ENCODE measurements at places on chromosomes 6 and 20. TPM values are rescaled to one million over a fixed set of nuclear protein-coding genes. Genes with fewer than 3 reads are reported as not detected.
A peak's percentile ranks its signal among the peaks of the same experiment; 100 is the strongest.

DNA sequence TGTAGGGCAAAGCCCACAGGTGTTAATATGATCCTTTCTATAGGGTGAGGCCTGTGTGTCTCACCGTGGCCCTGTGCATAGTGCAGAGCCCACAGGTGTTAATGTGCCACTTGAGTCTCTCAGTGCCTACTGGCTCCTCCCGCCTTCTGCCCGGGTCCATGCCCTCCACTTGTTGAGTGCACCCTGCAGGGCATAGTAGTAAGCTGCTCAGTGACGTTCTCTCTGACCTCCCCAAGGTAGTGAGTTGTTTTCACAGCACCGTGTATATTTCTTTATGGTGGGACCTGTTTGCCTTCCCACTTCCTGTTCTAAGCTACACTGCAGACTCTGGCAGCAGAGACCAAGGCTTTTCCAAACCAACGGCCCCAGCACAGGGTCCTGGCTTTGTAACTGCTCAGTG lies 64.5 kb upstream of the SLC22A1 start:
- DNase-seq, result no peak
- no peaks in the 10 kb centered on the region for H3K4me1 ChIP-seq
- no peak overlapping the region for H3K4me3 ChIP-seq
- H3K27me3 ChIP-seq, result no peaks in the 10 kb centered on the region
- no peak overlapping the region for H3K27ac ChIP-seq
- H3K36me3 ChIP-seq, result peaks cover 86% of the 10 kb centered on the region

C6orf120 gene
- 34.0 TPM for total RNA-seq

BHLHE23 gene
- not detected for total RNA-seq

GRCh38 chr20:57656252-57656820 lies 36.1 kb upstream of the ZBP1 start:
- no peaks in the 10 kb centered on the region for H3K27me3 ChIP-seq
- no peak overlapping the region for H3K27ac ChIP-seq
- peak; percentile 32 for DNase-seq

SCGN gene
- not detected for total RNA-seq

CNBD2 gene
- total RNA-seq, result 3.6 TPM

ARFGEF3 gene
- not detected for total RNA-seq

DNA sequence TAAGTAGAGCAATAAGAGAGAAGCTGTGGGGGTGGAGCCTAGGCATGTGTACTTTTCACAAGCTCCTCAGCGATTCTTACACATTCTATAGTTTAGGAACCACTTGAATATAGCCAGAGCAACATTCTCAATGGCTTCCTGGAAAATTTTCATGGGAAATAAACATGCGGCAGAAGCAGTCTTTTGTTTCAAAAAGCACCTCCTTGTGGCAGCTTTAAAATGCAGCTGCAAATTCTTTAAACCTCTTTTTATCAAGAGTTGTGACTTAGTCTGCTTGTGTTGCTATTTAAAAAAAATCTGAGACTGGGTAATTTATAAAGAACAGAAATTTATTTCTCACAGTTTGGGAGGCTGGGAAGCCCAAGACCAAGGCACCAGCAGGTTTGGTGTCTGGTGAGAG lies 23.8 kb downstream of the NKX2-2 start:
- no peak for DNase-seq
- H3K36me3 ChIP-seq, result no peaks in the 10 kb centered on the region
- H3K4me1 ChIP-seq, result no peaks in the 10 kb centered on the region
- no peaks in the 10 kb centered on the region for H3K27me3 ChIP-seq
- H3K4me3 ChIP-seq, result no peak overlapping the region
- no peak overlapping the region for H3K27ac ChIP-seq

GRCh38 chr6:51277474-51277873 lies 458.8 kb downstream of the TFAP2B start:
- peaks cover 13% of the 10 kb centered on the region for H3K27me3 ChIP-seq
- H3K4me3 ChIP-seq, result no peak overlapping the region
- no peaks in the 10 kb centered on the region for H3K36me3 ChIP-seq
- H3K27ac ChIP-seq, result no peak overlapping the region

DNA sequence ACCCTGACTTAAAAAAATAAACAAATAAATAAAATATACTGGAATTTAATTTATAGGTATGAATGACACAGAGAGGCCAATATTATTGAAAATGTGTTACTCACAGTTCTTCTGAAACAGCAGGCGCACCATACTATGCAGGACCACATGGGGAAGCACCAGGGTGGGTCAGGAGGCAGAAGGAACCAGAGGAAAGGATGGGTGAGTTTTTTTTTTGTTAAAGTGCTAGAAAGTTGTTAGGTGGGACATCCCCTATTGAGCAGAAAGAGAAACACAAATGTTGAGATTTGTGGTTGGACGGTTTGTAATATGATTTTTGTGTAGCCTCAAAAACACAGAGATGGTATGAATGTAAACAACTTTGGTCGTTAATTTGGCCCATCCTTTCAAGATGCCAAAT lies 26.0 kb downstream of the PTPRA start:
- no peaks in the 10 kb centered on the region for H3K36me3 ChIP-seq
- no peak overlapping the region for H3K4me3 ChIP-seq
- no peak for DNase-seq
- H3K27me3 ChIP-seq, result no peaks in the 10 kb centered on the region

DNA sequence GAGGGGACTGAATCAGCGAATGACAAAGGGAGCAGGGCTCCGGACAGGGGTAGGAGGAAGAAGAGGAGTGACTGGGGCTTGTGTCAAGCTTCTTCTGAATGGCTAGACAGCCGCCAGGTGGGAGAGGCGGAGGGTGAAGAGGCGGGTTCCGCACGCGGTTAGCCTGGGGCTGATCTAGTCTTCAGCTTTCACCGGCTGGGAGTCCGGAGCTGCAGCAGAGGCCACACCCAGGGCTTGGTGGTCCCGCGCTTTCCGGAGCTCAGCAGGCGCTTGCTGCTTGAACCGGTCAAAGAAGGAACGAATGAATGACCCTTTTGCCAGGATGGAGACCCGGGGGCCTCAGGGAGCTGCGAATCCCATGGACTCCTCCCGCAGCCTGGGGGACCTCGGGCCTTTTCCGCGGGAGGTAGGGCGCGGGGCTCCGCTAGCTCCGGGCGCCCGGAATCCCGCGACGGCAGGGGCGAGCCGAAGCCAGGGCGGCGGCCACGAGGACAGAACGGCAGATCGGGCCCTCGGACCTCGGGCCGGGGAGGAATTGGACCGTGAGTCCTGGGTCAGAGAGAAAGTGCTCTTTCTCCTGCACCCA lies at the start of gene C6orf141:
Gene C6orf141 (plus strand): TSS at position 177 of the 586 bp plus-strand sequence. CDS start 125 bp downstream, at position 302.
- peak within 1 kb of the TSS; percentile 7 for H3K4me3 ChIP-seq
- no peaks in the 10 kb centered on the region for H3K36me3 ChIP-seq
- H3K4me1 ChIP-seq, result peaks cover 11% of the 10 kb centered on the region
- H3K27me3 ChIP-seq, result peaks cover 26% of the 10 kb centered on the region

Measured in SJSA1 (cell line).